DMS153 (cell line): ENCODE measurements at places on chromosomes 12 and 14.

DNA sequence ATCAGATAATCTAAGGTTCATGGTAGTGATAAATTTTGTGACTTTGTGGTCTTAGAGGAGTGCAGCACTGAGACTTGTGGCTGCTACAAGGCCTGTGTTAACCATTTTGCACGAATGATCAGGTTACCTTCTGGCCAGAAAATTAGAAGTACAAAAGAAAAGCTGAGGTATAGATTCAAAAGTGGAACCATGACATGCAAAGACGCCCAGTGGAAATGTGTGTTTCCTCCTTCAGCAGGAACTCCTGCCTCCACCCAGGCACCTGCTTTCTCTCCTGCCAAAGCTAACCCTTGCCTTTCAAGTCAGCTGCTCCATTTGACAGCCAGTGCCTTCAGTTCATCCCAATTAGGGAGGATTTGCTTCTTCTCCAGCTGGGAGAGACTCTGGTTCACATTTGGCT, 10.1 kb downstream of the PDE6H start:
- DNase-seq, result no peak

DNA sequence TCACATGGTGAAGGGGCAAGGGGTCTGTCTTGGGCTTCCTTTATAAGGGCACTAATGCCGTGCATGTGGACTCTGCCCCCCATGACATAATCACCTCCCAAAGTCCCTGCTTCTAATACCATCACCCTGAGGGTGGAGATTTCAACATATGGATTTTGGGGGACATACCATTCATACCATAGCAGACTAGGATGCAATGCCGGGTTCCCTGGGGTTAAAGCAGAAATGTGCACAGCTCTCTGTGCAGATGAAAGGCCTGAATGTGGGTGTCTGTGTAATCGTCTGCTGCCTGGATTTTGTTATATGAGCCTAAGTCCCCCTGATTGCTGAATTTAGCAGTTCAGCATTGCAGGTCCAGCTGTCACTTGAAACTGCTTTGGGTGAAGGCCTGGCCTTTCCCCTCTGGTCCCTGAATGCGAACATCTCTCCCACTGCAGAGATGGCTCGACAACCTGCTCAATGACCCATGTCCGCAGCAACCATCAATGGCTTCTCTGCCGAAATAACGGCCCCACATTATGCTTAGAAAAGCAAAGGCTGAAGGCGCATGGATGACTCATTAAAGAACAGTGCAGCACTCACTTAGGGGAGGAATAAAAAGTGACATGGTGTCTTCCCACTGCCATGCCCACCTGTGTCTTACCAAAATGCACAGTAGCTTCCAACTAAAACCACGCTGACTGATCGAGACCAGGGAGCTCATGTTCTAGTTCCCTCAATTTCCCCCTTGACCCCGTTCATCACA, 286.3 kb downstream of the DPF3 start:
- no peak for DNase-seq

GRCh38 chr14:104205781-104206180, 67.4 kb downstream of the KIF26A start:
- DNase-seq, result no peak

- DNase-seq, result no peak
Observed at GRCh38 chr12:99151744-99152143, 495.8 kb upstream of the GARIN6 start.

GRCh38 chr14:54814076-54814475, 88.5 kb downstream of the GCH1 start:
- no peak for DNase-seq

DNA sequence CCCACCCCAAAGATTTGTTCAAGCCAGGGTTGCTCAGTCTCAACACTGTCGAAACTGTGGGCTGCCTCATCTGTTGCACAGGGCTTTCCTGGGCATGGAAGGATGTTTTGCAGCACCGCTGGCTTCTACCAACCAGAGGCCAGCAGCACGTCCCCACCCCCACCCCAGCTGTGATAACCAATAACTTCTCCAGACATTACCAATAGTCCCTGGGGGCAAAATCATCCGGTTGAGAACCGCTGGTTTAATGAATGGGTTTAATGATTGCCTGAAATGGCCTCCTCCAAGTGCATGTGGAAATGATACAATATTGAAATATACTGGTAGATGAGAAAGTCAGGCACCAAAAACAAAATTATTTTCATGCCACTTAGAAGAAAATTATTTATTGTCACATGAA, 44.5 kb downstream of the RIMBP2 start:
- no peak for DNase-seq

DNA sequence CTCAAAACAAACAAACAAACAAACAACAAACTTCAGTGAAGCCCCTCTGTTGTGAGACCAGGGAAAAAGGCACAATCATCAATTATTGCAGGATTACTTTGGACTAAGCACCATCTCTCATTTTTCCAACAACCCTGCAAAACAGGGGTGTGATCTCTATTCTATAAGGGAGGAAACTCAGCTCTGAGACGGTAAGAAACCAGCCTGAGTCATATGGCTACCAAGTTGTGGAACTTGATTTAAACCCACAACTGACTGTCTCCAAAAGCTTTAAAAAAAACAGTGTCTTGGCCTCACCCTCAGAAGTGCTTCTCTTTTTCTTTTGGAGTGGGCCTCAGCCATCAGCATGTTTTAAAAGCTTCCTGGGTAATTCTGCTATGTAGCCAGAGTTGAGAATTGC, 49.8 kb downstream of the RIN3 start:
- DNase-seq, result no peak

- no peak for DNase-seq
Observed at GRCh38 chr14:101288436-101289229, 272.7 kb upstream of the DIO3 start.

DNA sequence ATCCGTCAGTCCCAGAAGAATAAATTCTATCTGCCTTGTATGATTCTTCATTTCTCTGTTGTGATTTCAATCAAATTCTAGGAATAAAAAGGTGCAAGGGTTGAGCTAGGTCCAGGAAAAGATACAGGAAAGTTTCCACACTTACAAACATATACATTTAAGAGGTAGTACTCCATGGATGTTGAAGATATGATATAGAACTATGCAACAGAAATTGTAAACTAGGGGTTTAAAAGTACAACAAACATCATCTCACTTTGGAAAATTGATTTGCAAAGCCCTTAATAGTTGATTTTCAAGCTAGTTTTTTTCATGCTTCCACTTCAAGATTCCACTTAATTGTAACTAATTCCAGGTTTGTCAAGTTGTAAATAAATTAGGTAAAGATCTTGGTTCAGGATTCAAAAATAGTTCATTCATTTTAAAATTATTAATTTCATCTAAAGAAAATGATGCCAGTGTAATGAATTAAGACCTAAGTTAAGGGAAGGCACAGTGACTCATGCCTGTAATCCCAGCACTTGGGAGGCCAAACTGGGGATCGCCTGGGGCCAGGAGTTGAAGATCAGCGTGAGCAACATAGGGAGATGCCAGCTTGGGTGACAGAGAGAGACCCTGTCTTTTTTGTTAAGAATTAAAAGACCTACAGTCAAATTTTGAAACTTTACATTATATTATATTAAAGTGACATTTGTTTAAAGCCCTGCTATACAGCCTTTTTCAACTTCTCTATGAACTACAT, at the start of gene OR6C70:
Gene OR6C70 (minus strand): TSS at position 51 of the 742 bp plus-strand sequence. CDS start 0 bp downstream, at position 51.
- no peak for DNase-seq

- DNase-seq, result no peak
Observed at GRCh38 chr12:7497661-7498060, 5.9 kb downstream of the CD163 start.

GRCh38 chr12:118741194-118741593, 240.1 kb upstream of the SRRM4 start:
- no peak for DNase-seq

DNA sequence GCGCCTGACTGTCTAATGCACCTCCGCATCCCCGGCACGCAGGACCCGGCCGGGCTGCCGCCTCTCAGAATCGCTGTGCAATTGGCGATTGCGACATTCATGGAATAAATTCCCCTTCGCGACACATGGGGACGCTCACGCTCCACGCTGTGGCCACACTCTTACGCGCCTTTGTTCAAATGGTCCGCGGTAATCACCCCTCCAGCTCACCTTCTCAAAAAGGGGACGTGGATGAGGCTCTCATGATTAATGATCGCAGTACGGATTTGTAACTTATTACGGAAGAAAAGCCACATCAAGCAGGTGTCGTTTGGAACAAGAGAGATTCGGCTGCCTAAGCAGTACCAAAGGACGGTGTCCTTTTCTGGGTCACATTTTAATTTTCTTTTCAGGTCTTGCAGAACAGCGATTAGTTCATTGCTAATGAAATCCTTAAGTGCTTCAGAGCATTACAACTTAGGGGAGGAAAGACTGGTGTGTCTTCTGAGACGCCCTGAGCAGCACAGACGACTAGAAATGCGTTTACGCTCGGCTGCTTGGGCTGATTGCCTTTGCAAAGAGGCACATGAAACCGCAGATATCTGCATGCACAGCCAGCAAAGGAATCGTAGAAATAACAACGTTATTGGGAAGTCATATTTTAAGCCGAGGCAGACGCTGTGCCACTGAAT, 37.3 kb upstream of the ADGRD1 start:
- peak; percentile 41 for DNase-seq

DNA sequence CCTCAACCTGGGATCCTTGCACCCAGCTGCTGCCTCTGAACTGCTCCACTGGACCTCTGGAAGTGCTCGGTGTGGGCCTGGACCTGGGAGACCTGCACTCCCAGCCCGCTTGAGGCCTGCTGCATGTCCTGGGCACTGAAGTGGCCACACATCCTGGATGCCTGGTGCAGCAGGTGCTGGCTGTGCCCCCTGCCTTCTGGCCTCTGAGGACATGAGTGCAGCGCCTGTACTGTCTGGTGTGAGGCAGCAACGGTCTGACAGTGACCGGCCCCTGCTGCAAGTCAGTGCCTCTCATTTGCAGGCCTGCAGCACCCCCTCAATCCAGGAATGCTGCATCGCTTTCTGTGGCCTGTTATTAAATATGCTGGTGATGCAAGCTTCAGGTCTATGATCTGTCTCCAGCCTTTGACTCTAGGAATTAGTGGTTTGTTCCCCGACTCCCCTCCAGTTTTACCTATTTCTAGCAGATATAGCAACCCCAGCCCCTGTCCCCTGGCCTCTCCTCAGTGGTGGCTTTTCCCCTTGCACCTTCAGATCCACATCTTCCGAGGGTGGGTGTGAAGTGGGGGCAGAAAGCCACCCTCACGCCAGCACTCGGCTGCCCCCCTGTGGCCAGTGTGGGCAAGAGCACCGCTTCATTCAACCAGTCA, 3.6 kb downstream of the SMIM41 start:
- DNase-seq, result peak; percentile 20

- no peak for DNase-seq
Observed at GRCh38 chr12:70840656-70841350, 79.7 kb downstream of the PTPRR start.

DNA sequence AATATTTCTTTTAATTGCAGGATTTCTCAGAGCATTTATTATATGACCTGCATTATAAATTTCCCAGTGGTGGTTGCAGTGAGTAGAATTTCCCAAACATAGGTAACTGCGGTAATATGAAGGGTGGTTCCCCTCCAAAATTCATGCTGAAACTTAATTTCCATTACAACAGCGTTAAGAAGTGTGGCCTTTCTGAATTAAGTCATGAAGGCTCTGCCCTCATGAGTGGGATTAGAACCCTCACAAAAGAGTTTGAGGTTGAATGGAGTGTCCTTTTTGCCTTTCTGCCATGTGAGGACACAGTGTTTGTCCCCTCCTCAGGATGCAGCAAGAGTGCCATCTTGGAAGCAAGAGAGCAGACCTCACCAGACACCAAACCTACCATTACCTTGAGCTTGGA, 233.6 kb downstream of the KTN1 start:
- DNase-seq, result no peak

- peak; percentile 68 for DNase-seq
Observed at GRCh38 chr12:110537605-110538409, 35.7 kb downstream of the RAD9B start.

- DNase-seq, result no peak
Observed at GRCh38 chr12:104707194-104707593, 250.4 kb downstream of the CHST11 start.

GRCh38 chr12:2555487-2556082, 239.2 kb upstream of the FKBP4 start:
- no peak for DNase-seq

DNA sequence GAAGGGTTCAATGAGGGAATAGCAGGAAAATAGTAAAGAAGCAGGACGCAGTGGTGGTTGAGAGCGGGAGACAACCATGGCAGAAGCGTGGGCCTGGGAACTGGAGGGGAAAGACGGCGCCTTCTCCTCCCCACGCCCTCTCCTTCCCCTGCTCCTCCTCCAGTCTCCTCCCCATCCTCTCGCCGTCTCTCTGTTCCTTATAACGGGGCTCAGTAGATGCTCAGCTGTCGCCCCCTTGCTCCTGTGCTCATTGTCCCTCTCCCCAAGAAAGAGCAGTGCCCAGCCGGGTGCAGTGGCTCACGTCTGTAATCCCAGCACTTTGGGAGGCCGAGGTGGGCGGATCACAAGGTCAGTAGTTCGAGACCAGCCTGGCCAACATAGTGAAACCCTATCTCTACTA, 142.0 kb downstream of the BCL11B start:
- no peak for DNase-seq

GRCh38 chr12:46359667-46360280, 12.8 kb downstream of the SLC38A2 start:
- no peak for DNase-seq

- DNase-seq, result no peak
Observed at GRCh38 chr12:76984566-76984965, 80.8 kb downstream of the E2F7 start.

- DNase-seq, result no peak
Observed at GRCh38 chr12:78361683-78362082, 502.9 kb upstream of the SYT1 start.

- DNase-seq, result no peak
Observed at GRCh38 chr14:24417832-24418491, 11.5 kb downstream of the CBLN3 start.

- no peak for DNase-seq
Observed at GRCh38 chr14:35628989-35629388, 95.0 kb downstream of the INSM2 start.

DNA sequence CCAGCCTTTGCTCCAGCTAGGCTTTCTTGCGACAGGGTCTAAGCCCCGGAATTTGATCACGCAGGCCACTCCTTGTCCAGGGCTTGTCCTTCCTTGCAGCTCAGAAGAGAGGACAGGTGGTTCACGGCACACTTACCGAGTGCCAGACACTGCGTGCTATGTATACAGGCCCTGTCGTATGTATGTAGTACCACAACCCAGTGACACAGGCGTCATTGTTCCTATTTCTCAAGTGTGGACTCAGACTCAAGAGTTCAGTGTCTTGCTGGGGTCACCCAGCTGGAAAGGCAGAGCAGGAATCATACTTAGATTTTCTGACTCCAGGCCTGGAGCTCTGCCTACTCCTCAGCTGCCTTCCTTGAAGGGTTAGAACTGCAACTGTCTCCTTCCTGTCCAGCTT, 153.9 kb downstream of the SMOC1 start:
- no peak for DNase-seq

- DNase-seq, result no peak
Observed at GRCh38 chr12:79673354-79673753, 17.4 kb downstream of the PAWR start.

DNA sequence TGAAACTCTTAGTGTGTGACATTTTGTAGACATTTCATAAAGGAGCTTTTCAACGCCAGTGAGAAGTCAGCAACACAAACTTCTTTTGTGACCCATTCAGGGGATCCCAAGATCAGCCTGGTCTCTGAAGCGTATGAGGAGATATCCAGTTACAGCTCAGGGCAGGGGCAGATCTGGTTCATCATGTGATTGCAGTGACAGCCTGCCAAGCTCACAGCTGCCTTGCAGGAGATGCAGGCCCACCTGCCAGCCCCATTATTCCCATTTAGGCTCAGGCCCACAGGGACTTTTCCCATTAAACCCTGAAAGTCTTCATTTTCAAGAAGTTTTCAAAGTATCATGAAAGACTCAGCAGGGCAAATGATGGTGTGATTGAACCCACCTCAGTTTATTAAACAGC, 38.3 kb downstream of the SRGAP1 start:
- DNase-seq, result peak; percentile 14

GRCh38 chr12:6965714-6966113, 4.8 kb downstream of the PHB2 start:
- no peak for DNase-seq
